Activated CD8-positive, alpha-beta memory T cell treated with anti-CD3 and anti-CD28 coated beads for 48 hours (primary cell): ENCODE measurements at places on chromosomes 16 and 17.

DNA sequence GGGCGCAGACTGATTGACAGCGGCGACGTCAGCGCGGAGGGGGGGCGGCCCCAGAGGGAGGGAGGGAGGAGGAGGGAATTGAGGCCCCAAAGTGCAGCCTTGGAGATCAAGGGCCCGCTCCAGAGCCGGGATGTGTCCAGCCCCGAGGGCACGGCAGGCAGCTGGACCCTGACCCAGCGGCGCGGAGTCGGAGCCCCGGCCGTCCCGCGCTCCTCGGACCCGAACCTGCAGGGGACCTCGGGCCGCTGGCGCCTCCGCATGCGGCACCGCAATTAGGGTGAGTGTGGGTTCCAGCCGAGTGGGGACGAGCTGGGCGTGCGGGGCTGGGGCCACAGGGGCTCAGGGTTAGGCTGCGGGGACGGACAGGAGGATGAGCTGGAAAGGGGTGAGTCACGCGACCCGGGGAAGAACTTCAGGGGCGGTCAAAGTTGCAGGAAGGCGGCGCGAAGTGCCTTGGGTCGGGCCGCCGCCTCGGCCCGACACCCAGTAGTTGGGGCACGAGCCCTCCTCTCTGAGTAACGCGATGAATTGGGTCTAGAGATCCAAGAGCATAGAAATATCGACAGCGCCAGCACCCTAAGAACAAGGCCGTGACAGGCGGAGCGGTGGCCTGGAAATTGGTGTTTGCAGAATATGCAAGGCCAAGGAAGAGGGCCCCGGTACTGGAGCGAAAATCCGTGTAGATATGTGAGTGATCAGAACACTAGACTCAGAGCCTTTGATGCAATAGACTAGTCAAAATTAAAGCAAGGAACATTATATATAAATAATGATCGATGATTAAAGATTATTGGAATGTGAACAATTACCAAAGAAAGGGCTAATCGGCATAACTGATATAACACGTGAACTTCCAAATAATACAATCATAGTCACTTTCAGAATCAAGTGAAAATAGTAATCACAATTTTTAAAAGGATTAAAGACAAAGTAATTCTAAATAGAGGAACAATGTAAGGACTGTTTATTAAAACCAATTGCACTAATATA lies at the start of gene TBX4:
Gene TBX4 (plus strand): TSS at position 122 of the 990 bp plus-strand sequence. CDS start 4,069 bp downstream, outside the sequence.
- no peak for DNase-seq

DNA sequence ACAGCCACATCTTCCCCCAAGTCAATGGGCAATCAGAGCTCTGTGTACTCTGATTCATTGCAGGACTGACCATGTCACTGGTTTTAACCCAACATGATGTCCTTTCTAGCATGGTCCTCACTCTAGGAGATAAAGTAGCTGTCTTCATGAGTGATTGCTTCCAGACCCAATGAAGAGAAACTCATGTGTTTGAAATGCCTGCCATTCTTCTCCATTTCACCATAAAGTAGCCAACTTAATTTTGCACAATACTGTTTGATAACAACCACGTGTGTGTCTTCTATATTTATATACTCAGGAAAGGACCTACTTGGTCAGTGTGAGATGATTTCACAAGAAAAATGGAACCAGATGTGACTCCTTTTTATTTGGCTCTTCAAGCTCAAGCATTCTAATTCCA lies 172.5 kb downstream of the AXIN2 start:
- DNase-seq = no peak

DNA sequence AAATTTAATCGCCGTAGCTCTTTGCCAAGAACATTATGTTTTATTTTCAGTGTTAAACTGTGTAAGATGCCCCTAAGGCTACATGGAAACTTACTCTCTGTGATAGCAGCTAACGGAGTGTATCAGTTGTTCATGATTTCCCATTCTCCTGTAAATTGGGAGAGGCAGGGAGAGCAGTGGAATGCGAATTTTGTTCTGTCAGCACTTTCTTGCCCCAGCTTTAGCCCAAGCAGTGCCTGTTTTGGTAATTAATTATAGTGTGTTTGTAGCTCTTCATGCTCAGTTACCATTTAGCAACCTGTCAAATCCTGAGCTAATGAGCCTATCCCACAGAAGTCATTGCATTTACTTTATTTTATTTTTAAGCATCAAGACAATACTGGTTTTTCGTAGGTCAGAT lies 475.1 kb upstream of the RBFOX1 start:
- no peak for DNase-seq

- DNase-seq = no peak
Observed at GRCh38 chr17:40491486-40491885, 9.9 kb downstream of the TNS4 start.

DNA sequence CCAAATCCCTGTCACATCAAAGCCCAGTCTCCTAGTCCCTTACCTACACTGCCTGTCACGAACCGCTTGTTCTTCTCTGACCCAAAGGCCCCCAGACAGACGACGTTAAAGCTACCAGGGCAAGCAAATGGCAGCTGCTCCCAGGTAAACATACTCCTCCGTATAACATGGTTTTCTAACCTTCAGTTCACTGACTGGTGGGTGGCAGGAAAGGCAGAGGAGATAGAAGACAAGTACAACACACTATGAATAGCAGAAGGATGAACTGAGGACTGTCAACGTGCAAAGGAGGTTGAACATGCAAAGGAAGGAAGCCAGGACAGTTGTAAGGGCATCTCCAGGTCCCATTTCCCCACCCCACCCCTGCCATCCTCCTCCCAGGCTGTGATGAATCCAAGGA lies 449.8 kb downstream of the SHISA9 start:
- DNase-seq = no peak

- no peak for DNase-seq
Observed at GRCh38 chr16:51615141-51615540, 464.1 kb upstream of the SALL1 start.

DNA sequence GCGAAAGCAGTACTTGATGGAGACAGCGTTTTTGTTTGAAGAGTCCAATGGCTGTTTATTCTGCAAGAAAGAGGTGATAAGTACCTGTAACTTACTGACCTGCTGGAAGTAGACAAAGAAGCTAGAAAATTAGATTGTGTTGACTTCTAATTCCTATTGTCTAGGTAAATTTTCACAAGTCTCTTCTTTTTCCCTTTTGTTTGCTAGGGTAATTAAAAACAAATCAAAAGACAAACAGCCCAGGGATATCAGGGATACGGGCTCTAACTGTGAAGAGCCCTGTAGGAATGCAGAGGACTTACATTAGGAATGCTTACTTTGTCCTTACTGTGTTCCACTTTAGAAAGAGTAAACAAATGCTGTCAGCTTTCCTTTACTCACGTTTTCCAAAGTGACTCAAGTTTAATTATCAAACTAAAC lies 7.0 kb downstream of the PSME3IP1 start:
- no peak for DNase-seq

- no peak for DNase-seq
Observed at GRCh38 chr16:11088074-11088730, 143.8 kb downstream of the CLEC16A start.

DNA sequence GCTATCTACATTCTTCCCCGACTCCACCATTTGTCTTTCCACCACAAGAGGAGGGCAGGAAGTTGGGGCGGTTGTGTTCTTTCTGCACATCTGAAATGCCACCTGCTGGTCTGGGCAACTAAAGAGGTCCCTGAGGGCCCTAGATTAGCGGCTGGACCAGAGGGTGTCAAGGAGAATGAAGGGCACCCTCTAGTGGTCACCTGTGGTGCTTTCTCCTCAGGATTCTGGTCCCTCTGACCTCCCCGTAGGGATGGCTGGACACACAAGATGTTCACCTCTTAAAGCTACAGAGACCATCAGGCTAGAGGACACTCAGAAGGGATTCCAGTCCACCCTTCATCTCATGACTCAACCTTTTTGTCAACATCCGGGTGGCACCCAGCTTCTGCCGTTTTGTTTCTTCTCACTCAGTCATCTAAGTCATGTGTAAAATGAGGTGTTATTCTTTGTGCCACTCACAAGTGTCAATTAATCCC lies 2.9 kb upstream of the SCIMP start:
- peak; percentile 24 for DNase-seq

- DNase-seq = no peak
Observed at GRCh38 chr16:894841-895240, 75.9 kb downstream of the LMF1 start.

DNA sequence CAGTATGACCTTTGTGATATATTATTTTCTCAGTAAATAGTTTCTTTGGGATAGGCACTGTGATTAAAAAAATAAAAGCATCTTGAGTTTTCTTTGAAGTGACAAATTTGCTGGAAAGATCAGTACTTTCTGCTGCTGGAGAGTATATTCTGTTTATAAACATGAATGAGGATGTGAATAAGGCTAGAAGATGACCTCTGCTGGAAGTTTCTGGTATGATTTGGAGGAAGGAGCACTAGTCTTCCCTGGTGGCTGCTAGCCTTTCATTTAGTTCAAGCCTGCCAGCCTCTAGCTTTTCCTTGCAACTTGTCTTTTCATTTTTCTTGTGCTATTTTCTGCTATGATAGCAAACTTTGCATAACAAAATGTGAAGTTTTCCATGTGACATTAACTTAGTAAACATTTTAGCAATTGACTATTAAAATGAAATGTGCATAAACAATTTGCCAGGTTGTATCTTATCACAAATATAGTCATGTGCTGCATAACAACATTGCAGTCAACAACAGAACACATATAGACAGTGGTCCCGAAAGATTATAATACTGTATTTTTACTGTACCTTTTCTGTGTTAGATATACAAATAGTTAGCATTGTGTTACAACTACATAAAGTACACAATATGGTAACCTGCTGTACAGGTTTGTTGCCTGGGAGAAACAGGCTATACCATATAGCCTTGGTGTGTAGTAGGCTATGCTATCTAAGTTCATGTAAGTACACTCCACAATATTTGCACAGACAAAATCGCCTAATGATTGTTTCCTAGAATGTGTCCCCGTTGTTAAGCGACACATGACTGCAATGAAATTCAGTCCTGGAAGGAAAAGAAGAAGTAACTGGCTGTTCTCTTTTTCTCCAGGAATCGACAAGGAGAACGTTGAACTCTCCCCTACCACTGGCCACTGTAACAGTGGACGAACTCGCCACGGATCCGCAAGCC lies 18.1 kb upstream of the RAB11FIP4 start:
- DNase-seq = no peak

DNA sequence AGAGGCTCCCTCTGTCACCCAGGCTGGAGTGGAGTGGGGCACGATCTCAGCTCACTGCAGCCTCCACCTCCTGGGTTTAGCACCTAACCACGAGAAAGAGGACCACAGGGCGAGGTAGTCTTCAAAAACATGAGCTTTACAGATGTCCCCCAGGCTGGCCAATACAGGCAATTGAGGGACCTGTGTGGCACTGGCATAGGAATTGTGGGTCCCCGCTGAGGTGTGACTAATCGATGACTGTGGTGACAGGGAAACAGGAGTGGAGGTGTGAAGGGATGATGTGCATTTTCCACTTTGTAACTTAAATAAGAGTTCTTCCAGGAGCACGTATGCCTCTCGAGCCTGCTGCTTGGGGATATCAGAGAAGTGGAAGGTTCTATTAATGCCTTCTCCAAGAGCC lies 12.6 kb upstream of the ARHGAP17 start:
- DNase-seq = no peak

DNA sequence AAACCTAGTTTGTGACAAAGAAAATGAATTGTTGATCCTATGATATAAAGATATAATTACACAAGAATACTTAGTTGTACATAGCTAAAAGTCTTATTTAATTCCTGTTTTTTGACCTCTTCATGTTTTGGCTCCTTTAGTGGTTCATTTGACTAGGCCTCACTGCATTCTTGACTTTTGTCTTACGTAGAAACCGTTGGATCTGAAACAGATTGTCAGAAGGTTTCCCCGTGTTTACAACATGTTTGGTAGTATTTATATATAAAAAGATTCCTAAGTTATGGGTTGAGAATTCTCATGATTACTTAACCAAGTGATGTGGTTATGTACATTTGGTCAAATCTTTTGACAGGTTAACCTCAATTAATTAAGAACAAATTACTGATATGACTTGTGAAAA lies 162.8 kb downstream of the BCAS3 start:
- no peak for DNase-seq

DNA sequence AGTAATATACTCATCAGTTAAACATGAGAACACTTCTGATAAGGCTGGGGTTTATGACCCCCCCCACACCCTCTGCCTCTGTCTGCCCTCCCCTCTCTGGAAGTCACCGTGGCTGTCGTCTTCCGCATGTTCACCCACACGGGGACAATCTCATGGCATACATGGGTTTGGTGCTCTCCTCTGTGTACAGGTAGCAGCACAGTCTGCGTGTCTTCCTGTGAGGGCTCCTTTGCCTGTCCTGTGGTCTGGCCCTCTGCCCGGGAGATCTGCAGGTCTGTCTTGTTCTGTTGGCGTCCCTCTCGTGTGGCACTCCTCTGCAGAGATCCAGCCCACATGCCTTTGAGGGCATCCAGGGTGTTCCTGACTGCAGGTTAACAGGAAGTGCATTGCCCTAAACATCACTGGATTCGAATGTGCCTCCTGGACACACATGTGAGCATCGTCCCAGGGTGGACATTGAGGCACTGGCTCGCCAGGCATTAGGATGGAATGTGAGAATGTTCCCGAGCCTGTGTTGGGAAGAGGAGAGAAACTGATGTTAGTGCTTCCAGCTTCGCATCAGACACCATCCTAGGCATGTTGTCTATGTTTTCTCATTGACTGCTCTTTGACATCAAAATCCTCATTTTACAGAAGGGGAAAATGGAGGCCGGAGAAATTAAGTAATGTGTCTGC lies 54.5 kb downstream of the NKD1 start:
- no peak for DNase-seq

GRCh38 chr17:58324409-58325288 lies 3.9 kb downstream of the TSPOAP1 start:
- no peak for DNase-seq

DNA sequence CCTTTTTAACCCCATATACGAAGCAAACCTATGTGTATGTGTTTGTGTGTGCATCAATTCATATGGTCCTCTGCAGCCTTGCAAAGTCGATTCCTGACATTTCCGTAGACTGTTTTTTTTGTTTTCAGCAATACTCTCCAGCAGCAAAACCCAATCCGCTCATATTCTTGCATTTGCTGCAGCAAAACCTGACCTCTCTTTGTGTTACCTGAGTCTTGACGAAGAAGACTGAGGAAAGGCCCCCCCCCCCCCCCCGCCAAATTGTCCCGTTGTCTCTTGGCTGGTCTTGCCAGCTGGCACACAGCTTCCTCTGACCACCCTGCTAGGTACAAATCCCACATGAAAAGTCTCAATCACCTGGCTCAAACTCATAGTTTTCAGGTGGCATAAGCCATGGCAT lies 494.7 kb downstream of the WWOX start:
- DNase-seq = no peak

- peak; percentile 17 for DNase-seq
Observed at GRCh38 chr17:73956595-73957465, 246.6 kb upstream of the RPL38 start.

- no peak for DNase-seq
Observed at GRCh38 chr16:1335996-1336395, 2.6 kb downstream of the BAIAP3 start.

DNA sequence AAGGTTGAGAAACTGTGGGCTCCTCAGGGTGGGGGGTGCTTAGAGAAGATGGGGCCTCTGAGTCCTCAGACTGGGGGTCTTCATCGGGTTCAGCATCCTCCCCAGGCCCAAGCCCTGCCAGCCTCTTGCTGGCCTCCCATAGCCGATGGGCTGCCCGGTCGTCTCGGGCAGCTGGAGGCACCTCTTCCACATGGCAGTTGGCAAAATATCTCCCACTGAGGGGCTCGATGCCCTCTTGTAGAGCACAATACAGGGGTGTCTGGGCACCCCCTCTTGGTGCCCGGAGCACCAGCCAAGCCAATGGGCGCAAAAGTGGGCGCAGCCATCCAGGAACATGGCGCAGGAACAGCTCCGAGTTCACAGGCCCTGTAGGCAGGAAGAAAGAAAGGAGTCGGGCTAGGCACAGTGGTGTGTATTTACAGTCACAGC lies 1.0 kb upstream of the FLOT2 start:
- no peak for DNase-seq

GRCh38 chr17:50462446-50462845 lies 6.2 kb downstream of the CHAD start:
- DNase-seq = no peak
